ENCODE measurements at places on chromosomes 13 and 19.

DNA sequence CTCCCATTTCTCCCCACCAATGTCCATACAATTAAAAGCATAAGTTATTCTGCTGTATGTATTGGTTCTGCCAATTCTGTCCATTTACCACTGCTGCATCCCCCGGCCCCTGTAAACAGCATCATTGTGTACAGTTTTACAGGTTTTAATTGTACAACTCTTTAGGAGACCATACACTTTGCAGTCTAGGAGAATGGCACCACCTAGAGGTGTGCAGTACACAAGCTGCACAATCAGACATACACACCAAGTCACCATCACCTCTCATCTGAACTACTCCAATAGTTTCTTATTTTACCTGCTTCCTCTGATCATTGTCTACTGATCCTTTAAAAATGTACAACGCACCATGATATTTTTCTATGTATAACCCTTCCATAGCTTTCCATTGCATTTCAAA, 855.9 kb upstream of the KLHL1 start:
- no peak for DNase-seq

- DNase-seq: no peak
Observed at GRCh38 chr13:20414546-20415305, 110.9 kb downstream of the CRYL1 start.

DNA sequence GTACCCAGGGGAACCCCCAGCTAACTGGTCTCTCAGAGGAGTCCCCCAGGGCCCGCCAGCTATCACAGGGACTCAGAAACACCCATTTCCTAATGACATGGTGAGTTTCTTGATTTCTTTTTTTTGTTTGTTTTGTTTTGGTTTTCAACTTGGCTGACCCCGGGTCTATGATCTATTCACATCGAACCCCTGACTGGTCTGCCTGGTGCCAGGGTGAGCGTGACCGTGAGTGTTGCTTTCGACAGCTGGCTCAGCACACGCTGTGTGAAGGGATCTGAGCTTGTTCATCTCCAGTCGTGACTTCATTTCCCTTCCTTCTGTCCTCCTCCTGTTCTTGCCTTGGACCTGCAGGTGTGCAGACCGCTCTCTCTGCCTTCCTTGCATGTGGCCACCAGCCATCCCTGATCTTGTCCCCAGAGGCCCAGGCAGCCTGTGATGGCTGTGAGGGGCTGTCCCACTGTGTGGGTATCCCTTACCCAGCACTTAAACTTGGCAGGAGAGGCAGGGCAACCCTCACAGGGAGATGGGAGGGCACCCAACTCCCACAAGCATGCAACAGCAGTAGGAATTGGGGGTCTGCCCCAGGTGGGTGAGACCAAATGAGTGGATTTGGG, 26.2 kb downstream of the TMEM161A start:
- no peak for DNase-seq

- DNase-seq: no peak
Observed at GRCh38 chr13:92265408-92265807, 867.0 kb downstream of the GPC5 start.

DNA sequence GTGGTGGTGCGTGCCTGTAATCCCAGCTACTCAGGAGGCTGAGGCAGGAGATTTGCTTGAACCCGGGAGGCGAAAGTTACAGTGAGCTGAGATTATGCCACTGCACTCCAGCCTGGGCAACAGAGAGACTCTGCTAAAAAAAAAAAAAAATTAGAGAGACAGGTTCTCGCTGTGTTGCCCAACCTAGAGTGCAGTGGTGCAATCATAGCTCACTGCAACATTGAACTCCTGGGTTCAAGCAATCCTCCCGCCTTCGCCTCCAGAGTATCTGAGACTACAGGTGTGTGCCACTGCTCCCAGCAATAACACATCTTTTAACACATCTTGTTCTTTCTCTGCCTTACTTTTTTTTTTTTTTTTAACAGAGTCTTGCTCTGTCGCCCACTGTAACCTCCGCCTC, 32.7 kb downstream of the CLEC17A start:
- no peak for DNase-seq

DNA sequence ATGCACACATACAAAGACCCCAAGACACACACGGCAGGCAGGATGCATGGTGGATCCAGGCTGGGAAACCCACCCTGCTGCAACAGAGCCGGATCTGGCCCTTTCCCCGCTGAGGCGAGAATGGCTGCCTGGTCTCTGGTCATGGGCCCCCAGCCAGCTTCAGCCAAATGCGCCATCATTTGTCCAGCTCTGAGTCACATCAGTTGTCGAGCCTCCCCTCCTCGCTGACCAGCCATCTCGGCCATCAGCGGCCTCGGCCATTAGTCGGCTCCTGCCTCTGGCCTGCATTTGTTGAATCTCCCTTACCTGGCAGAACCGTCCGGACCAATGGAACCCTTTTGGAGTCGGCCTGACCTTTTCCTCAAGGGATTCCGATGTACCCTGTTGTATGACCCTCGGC, 38.5 kb upstream of the POU2F2 start:
- no peak for DNase-seq

DNA sequence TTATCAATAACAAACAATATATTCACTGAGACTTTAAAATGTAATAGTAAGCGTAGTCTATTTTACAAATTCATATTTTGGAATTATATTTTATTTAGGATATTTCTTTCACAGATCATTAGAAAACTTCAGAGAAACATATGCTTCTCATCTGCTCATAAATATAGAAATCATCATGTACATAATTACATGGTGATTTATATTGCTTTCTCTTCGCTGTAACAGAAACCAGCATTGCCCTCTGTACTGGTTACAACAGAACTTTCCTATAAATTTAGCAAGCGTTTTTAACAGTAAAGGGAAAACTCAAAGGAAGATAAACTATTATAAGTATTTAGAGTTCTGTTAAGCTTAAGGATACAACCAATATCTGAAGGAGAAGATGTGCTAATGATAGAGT, 672.8 kb downstream of the PCDH9 start:
- DNase-seq: no peak

GRCh38 chr19:13920940-13921747, 15.1 kb downstream of the CC2D1A start:
- DNase-seq: no peak

- no peak for DNase-seq
Observed at GRCh38 chr13:100872761-100873160, 198.2 kb upstream of the TMTC4 start.

DNA sequence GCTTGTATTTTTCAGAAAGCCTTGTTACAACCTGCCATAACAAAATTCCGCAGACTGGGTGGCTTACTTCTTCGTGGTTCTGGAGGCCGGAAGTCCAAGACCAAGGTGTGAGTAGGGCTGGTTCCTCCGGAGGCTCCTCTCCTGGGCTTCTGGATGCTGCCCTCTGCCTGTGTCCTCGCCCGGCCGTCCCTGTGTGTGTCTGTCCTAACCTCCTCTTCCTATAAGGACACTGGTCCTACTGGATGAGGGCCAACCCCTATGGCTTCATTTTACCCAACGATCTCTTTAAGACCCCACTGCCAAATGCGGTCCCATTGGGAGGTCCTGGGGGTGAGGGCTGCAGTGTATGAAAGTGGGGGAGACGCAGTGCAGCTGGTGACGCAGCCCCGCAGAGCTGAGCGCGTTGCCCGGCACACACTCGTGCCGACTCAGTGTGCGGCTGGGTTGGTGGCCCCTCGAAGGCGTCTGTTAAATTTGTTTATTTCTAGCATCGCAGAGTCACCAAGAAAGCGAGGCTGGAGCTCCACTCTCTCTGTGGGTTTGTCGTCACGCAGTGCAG, 116.7 kb downstream of the SOX1 start:
- DNase-seq: no peak
